GM13977 (cell line): ENCODE measurements at places on chromosomes 7 and 10.

DNA sequence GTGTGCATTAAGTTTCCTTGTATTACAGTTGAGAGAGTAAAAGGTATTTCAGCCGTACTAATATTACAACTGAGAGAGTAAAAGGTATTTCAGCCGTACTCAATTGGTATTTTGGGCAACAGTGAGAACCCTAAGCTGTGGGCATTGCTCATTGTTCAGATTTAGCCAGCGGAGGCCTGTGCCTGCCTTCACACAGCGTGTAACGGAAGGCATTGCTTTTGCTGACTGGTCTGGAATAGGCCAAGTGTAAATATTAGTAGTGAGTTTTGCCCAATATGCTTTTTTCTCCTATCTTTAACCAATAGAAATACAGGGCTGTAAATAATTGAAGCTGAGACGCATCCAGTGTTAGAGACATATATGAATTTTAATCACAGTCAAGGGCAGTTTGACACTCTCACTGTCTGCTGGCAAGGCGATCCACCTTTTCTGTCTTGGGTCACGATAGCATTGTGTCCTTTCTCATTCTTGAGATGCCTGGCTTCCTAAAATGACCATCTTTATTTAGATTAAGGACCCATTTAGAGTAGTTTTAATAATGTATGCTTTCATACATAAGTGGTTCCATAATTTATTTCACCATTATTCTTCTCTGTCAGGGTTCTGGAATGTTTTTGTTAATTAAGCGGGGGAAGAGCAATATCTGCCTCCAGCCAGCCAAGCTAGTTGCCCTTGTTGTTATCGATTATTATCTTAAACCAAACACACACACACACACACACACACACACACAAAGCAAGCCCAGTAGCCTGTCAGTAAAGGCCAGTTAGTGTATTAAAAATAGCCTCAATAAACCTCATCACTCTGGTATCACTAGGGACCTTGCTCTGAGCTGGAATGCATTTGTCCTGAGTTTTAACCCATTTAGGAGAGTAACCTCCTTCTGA lies 130.7 kb downstream of the CELF2 start:
- DNase-seq, result no peak

- DNase-seq, result no peak
These were observed 14.7 kb downstream of the CCNY start for GRCh38 chr10:35351021-35351420.

- DNase-seq, result no peak
These were observed 42.6 kb downstream of the KIF20B start for GRCh38 chr10:89744026-89744425.

- DNase-seq, result no peak
These were observed 141.5 kb upstream of the VWC2 start for GRCh38 chr7:49631960-49632359.
